CD8-positive, alpha-beta memory T cell (primary cell): ENCODE measurements at places on chromosomes 5 and 9.
A peak's percentile ranks its signal among the peaks of the same experiment; 100 is the strongest.

GRCh38 chr5:1769752-1770442, 29.7 kb downstream of the MRPL36 start:
- no peak for DNase-seq

DNA sequence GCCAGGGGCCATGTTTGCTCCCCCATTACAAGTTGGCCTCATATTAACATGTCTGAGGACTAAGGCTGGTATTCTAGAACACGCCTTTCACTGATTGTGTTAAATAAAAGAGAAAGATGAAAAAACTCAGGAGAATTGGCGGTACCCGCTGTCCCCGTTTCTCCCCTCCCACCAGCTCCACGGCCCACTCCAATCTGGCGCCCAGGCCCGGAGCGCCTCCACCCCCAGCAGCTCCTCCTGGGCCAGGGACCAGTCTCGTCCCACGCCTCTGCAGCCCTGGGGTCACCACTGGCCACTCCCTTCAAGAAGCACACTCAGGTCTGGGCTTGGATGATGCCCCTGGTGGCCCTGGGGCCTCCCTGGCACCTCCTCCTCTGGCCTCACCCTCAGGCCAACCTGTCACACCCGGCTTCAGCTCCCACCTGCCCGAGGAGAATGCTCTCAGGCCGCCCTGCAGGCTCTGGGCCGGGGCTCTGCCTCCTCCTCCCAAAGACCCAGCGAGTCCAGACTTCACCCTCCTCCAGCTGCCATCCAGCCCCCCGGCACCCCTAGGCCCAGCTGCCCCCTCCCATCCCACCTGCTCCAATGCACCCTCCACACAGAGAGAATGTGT, 133.0 kb upstream of the PPP1R26 start:
- no peak for DNase-seq

GRCh38 chr5:551406-551805, 27.2 kb upstream of the SLC9A3 start:
- no peak for DNase-seq

- no peak for DNase-seq
Measured at GRCh38 chr9:90420211-90420610, 222.4 kb downstream of the DIRAS2 start.

DNA sequence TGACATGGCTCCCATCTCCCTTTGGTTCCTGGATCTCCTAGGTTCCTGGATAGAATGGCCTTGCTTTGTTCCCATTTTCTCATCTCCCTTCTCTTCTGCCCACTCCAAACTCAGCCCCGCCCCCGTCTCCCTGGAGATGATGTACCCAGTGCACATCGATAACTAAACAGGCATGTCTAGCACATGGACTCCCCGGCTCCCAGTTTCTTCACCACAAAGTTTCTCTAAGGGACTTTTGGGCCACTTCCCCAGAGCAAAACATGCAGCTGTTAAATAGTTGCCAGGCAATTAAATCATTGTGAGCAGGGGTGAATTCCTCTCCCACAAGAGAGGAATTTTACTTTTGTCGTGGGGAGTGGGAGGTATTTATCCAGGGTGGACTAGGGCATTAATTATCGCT, 259.0 kb downstream of the GADD45G start:
- DNase-seq: no peak

DNA sequence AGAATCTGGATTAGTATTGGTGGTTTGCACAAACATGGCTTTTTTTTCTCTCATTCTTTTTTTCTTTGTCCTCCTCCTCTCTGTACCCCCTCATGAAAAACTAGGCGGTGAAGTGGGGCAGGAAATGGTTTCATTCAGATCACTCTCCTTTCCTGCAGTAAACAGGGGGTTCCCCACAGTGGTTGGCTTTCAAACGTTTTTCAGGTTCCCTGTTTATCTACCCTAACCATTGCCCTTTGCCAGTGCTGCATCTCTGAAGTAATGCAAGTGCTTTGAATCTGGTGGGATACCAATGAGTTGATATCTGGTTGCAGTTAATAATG, 29.8 kb downstream of the NR4A3 start:
- DNase-seq: peak; percentile 70

- DNase-seq: no peak
Measured at GRCh38 chr5:38408446-38409198, 147.8 kb downstream of the LIFR start.

DNA sequence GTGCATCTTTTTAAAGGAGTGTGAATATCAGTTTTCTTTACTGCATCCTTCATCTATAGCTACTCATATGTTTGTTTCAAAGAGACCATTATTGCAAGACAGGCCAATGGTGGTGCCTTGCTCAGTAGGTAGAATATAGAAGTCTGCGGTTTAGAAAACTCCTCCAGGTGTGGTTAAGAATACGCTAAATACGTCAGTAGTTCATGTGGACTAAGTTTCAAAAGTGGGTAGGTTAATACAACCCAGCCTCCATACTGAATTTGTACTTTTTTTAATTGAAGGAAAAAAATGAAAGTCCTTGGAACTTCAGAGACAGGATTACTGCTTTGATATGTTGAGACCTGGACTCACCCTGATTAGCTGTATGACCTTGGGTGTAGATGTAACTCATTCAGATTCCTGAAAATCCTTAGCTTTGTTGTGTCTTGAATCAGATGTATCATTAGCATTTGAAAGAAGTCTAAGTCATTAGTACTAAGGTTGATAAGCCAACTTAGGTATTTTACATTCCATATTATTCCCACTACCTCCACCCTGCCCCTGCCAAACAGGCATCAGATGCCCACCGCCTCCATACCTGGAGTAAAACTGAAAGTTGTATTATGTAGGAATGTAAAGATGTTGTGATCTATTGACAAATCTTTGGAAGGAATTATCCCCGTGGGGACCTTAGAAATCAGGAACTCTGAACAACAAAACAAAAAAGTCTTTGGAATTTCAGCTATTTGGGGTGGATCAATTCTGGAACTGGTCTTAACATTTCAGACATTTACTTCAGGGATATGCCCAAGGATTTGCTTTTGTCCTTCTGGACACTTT, 6.1 kb downstream of the BASP1 start:
- no peak for DNase-seq

- DNase-seq: no peak
Measured at GRCh38 chr9:98477884-98478283, 222.4 kb upstream of the TBC1D2 start.

DNA sequence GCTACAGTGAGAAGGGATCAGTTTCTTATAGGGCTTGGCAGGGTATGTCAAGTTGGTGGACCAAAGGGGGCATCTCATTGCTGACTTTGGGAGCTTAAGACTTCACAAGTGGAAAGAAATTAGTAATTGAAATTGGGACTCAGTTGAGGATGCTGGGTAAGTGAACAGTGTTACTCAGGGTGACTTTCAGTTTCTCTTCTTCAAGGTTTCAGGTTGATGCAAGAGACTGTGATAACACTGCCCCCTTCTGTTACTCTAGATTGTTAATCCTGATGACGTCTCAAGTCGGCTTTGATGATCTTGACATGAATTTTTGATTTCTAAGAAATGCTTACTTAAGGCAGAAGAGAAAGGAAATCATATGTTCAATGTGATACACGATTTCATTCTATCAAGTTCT, 21.3 kb downstream of the KCTD16 start:
- peak; percentile 81 for DNase-seq

DNA sequence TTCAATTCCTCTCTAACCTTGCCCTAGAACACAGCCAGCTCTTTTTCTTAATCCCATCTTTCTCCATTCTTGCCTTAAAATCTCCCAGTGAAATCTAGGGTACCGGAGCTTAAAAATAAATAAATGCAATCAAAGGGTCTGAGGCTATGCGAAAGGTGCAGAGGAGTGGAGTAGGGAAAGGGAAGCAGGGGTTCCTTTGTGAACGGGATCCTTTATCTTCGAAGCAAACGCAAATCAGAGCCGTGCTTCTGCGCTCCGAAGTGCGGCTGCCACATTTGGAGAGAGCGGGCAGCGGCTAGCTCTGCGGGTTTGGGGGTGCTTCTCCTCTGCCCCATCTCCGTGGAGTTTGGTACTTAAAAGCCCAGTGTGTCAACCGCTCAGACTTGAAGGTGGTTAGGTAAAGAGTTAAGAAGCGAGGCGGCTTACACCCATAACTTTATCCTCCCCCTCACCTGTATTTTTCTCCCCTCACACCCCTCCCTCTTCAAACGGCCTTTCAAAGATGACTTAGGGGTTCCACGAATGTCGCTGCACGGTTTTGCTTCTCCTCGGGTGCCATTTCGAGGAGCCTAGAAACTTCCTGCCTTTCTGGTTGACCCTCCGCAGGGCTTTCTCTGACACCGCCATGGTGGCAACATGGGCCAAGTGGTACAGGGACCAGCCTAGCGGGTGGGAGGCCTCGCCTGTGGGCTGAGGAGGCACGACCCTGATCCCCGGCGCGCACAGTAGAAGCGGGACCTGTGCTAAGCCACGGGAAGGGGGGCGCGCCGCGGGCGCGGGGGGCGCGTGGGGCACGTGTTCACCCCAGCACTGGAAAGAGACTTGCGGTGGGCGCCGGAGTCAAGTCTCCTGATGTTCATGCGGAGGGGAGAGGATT, 31.7 kb upstream of the NFIB start:
- DNase-seq: no peak

- DNase-seq: no peak
Measured at GRCh38 chr9:70136632-70137031, 93.0 kb downstream of the MAMDC2 start.

GRCh38 chr5:176632745-176633144, 2.3 kb downstream of the EIF4E1B start:
- DNase-seq: no peak

DNA sequence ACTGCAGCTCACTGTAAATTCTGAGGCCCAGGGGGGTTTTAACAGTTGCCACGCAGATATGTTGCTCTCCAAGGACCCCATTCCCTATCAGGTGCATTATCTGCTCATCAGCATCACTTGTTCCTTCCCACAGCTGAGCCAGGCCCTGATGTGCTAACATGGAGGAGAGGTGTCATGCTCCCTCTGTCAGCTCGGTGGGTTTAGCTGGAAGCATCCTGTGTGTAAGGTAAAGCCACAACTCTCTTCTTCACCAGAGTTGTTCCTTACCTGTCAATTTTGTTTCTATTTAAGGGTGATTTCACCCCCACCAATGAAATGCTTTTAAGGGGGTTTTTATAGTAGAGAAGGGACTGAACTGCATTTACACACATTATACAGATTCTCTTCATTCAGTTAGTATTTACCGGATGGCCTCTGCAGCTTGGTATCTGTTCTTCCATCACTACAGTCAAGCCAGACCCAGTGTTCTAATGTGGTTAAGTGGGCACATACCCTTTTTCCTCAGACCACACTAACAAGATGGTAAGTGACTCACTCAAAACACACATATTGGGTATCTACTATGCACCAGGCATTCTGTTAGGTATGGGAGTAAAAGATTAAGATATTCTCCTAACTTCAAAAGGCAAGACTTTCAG, 205.4 kb downstream of the DCP2 start:
- DNase-seq: no peak
